ENCODE measurements at places on chromosomes 11 and 22.

- no peak for DNase-seq
Measured at GRCh38 chr11:5423131-5423530, 1.2 kb downstream of the OR51Q1 start.

GRCh38 chr22:35150183-35151107, 84.5 kb downstream of the ISX start:
- DNase-seq = peak; percentile 49

- DNase-seq = no peak
Measured at GRCh38 chr22:37940698-37941376, 12.6 kb downstream of the C22orf23 start.

DNA sequence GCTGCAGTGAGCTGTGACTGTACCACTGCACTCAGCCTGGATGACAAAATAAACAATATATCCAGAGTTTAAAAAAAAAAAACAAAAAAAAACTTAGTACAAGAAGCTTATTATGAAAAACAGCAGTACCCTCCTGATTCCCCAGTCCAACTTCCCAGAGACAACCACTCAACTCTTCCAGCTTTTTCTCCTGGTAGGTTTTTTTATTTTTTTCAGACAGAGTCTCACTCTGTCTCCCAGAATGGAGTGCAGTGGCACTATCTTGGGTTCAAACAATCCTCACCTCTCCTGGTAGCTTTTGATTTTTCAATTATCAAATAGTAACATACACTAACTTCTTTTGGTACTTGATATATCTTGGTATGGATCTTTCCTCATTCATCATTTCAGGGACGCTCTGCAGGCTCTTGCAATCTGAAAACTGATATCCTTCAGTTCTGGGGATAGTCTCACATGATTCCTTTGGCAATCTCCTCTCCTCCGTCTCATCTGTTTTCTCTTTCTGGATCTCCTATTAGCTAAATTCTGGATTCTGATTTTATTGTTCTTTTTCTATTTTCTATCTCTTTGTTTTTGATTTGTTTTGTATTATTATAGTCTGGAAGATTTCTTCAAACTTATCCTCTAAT, 44.9 kb downstream of the ALG9 start:
- DNase-seq = no peak

GRCh38 chr11:65182258-65183170, 786 bp downstream of the CAPN1 start:
- DNase-seq = no peak

- DNase-seq = no peak
Measured at GRCh38 chr11:70078781-70079616, 882 bp downstream of the ANO1 start.

- DNase-seq = no peak
Measured at GRCh38 chr22:17486313-17486712, 77.0 kb upstream of the SLC25A18 start.

- DNase-seq = no peak
Measured at GRCh38 chr11:90318651-90319050, 95.8 kb upstream of the CHORDC1 start.

DNA sequence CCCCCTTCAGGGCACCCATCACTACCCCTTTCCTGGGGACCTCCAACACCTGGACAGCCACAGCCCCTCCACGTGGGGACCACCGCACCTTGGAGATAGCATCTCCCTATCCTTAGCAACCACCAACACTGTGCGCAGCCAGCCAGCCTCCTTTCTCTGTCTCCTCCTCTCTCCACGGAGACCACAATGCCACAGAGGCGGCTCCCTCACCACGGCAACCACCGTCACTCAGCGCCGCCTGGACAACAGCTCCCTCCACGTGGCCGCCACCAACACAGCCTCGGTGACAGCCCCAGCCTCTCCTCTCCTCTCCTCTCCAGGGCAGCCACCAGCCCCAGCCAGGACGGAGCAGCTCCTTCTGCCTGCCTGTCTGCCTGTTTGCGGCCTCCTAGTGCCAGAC, 10.5 kb downstream of the ELFN2 start:
- peak; percentile 65 for DNase-seq

GRCh38 chr22:23276656-23277582, 96.6 kb downstream of the BCR start:
- DNase-seq = no peak

DNA sequence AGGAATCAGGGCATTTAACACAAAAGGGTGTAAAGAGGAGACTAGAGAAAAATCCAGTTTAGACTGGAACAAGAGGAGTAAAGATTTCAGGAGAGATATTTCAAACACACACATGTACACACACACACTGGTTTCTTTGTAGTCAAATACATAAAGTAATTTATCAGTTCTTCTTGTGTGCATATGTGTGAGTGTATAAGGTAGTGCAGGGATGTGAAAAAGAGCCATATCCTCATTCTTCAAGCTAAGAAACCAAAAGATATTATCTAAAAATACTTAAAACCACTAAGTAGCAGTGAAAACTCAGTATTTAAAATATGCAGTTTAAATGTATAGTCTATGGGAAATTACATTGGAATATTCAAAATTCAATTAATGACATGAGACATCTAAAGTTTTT, 52.5 kb upstream of the CARD18 start:
- DNase-seq = no peak

DNA sequence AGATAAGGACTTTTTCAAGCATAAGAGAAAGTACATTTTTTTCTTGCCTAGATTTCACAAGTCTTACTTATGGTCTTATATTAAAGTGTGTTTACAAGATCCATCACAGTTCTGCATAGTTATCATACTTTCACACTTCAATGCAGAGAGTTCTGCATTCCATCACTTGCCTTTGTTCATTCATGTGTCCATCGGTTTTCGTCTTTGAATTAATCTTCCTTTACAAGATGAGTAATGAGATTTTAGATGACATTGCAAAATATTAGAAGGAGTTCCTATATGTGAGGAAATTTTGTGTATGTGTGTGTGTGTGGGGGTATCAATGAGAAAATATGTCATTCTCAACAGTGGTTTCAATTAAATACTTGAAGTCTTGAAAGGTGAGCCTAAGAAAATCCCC, 98.1 kb upstream of the GUCY1A2 start:
- DNase-seq = no peak

- DNase-seq = no peak
Measured at GRCh38 chr11:27977527-27977926, 130.4 kb downstream of the KIF18A start.

GRCh38 chr22:34845391-34845790, 220.6 kb upstream of the ISX start:
- no peak for DNase-seq

- DNase-seq = no peak
Measured at GRCh38 chr11:124454552-124454951, 9.1 kb upstream of the OR8B8 start.

GRCh38 chr11:86129740-86130540, 61.1 kb upstream of the PICALM start:
- no peak for DNase-seq

GRCh38 chr11:118226781-118227180, 2.0 kb upstream of the JAML start:
- no peak for DNase-seq

DNA sequence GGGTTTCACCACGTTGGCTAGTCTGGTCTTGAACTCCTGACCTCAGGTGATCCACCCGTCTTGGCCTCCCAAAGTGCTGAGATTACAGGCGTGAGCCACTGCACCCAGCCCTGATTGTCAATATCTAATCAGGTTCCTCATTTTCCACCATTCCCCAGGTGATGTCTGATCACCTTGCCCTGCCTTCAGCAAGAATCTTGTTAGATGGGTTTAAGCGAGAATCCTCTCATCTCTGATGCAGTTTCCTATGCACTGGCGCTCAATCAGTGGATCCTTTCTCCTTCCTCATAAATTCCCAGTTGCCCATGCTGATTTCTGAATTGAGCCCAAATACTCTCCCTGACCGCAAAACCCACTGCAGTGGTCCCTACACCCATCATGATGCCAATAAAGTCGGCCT, 664 bp upstream of the ZC3H7B start:
- DNase-seq = no peak

GRCh38 chr11:60978546-60979380, 7.3 kb downstream of the CD6 start:
- DNase-seq = no peak

DNA sequence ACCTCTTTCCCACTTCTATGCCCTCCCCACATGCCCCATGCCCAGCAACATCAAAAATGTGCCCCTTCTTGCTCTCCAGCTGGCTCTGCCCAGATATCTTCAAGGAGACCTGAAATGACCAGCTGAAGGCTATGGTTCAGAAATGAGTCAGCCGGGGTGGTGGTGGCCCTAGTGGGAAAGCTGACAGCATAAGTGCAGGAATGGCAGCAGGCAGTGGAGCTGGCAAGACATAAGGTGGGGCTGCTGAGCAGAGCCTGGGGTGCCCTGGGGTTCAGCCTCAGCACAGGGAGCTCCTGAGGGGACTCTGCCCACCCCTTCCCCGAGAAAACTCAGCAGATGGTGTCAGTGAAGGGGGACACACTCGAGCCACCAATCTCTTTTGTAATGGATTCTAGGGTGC, 593.4 kb downstream of the BUD13 start:
- no peak for DNase-seq

DNA sequence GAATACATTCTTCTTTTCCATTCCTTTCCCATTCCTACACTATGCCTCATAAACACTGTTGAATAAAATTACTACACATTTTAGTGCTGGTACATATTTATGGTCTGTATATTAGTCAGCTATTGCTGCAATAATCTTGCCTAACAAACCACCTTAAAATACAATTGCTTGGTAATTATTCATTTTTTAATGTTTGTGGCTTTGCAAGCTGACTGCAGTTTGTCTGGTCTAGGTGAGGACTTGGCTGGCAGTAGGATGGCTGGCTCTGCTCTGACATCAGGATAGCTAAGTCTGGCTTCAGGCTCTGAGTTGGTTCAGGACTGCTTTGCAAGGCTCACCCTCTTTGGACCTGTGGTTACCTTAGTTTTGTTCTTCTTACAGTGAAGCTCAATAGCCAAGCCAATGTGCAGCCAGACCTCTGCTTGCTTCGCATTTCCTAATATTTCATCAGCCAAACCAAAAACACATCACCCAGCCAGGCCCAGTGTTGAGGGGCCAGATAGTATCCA, 913.4 kb upstream of the RAG2 start:
- DNase-seq = no peak

- DNase-seq = peak; percentile 69
Measured at GRCh38 chr22:19730655-19731360, 7.5 kb downstream of the GP1BB start.

DNA sequence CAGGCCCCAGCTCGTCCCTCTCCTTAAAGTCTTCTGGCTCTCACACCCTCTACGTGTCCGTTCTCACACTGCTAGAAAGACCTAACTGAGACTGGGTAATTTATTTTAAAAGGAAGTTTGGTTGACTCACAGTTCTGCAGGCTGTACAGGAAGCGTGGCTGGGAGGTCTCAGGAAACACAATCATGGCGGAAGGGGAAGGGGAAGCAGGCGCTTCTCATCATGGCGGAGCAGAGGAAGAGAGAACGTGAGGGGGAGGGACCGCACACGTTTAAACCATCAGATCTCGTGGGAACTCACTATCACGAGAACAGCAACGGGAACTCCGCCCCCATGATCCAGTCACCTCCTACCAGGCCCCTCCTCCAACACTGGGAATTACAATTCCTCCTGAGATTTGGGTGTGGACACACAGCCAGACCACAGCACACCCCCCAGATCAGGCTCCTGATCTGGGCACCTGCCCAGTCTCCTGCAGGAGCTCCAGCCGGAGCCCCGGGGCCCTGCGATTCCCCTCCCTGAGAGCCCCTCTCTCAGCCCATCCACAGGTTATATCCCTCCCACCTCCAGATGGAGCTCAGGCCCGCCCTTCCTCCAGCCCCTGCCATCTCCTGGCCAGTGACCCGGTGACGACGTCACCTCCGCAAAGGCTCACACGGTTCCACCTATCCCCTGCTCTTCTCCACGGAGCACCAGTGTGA, 170.2 kb downstream of the BRD1 start:
- peak; percentile 67 for DNase-seq

- DNase-seq = no peak
Measured at GRCh38 chr11:122795307-122795706, 43.0 kb upstream of the CRTAM start.

DNA sequence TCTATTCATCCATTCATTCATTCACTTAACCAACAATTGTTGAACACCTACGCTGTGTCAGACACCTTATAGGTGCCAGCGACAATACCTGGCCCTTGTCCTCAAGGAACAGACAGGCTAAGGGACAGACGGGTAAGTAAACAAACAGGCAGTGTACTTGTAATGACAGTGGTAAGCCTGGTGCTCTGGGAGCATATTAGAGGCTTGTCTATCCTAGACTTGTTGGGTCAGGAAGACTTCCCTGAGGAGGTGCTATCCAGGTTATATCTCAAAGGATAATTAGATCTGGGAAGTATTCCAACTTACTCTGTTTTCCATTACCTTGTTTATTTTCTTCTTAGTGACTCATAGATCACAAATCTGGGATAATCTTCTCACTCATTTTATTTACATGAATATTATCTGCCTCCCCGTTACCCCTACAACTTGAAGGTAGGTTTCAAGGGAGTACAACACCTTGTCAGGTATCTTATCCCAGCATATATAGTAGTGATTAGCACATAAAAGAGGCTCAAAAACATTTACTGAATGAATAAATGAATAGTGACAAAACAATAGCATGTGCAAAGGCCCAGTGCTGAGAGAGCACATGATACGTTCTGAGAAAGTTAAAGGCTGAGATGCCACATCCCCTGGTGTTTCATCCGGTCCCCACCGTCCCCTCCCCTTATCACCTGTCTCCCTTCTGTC, 75.3 kb upstream of the NCAM1 start:
- no peak for DNase-seq

GRCh38 chr11:489610-490185, 17.3 kb downstream of the RNH1 start:
- no peak for DNase-seq

DNA sequence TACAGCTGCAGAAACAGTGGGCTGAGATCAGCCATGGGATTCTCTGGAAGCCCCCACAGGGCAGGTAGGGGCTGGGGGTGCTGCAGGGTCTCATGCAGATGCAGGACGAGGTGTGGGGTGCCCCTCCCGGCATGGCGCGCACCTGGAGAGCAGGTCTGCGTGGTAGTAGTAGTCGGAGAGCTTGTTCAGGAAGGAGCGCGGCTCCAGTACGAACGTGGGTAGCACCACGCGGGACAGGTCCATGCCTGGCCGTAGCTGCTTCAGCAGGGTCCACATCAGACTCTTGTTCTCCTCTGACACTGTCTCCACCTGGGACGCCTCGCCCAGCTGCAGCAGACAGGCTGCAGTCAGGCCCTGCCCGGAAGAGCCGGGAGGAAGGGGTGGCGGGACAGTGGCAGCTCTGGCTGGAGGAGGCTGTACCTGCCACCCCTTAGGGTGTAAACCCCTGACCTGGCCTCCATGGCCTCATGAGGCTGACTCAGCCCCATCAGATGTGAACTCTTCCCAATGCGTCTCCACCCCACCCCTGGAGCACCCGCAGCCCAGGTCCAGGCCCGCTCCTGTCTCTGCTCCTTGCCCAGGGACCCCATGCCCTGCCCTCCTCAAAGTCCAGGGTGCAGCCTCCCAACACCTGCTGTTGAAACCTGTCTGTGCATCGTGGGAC, 47.0 kb upstream of the CARS1 start:
- no peak for DNase-seq

DNA sequence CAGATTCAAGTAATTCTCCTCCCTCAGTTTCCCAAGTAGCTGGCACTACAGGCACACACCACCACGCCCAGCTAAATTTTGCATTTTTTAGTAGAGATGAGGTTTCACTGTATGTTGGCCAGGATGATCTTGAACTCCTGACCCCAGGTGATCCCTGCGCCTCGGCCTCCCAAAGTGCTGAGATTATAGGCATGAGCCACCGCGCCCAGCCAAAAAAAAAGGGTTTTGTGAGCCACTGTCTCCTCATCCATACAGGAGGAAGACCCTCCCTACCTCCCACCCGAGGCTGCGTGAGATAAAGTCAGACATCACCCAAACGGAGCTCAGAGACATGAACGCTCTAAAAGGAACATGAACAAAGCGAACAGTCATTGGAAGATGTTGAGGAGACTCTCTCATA, 745.7 kb downstream of the BRD1 start:
- DNase-seq = no peak
